ENCODE measurements at places on chromosomes 6 and 20.

GRCh38 chr6:36033935-36034334, 6.3 kb downstream of the MAPK14 start:
- no peak for DNase-seq

DNA sequence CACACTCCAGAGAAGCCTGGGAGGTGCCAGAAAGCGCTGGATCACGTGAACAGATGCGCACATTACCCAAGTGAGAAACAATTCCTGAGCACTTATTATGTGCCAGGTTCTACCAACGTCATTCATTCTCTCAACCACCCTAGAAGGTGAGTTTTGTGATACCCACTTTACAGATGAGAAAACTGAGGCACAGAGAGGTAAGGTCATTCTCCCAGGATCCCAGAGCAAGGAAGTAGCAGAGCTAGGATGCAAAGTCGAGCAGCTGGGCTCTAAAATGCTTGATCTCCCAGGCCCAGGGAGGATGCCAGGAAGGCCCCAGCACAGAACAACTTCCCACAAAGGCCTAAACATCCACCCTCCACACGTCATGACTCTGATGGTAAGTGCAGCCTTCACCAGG, 85.6 kb downstream of the PREX1 start:
- DNase-seq: no peak

GRCh38 chr6:82924799-82925535, 140.7 kb downstream of the UBE3D start:
- no peak for DNase-seq

GRCh38 chr6:108268845-108269244, 8.0 kb upstream of the SNX3 start:
- no peak for DNase-seq

DNA sequence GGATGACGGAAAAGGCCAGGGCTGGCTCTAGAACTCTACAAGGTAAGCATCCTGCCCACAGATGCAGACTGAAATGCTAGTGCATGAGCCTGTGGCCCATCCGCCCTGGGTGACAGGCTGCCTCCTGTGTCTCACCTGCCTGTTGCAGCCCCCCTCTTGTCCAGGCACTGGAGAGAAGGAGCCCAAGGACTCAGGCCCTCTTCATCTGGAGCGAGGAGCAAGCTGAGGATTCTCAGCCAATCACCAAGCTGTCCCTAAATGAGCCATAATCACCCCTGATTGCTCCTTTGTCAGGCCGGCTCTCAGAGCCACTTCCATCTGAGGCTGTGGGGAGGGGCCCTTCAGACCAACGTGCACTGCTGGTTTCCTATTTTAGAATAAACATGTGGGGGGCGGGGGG, 10.0 kb upstream of the SLC32A1 start:
- DNase-seq: no peak

Measured in GM12892 (cell line).